GM12878 (cell line): ENCODE measurements at places on chromosomes 1 and 21. TPM values are rescaled to one million over a fixed set of nuclear protein-coding genes. Genes with fewer than 3 reads are reported as not detected.
A peak's percentile ranks its signal among the peaks of the same experiment; 100 is the strongest.

- peak; percentile 83 for DNase-seq
Measured at GRCh38 chr21:42460391-42461184, 35.4 kb downstream of the RSPH1 start.

DNA sequence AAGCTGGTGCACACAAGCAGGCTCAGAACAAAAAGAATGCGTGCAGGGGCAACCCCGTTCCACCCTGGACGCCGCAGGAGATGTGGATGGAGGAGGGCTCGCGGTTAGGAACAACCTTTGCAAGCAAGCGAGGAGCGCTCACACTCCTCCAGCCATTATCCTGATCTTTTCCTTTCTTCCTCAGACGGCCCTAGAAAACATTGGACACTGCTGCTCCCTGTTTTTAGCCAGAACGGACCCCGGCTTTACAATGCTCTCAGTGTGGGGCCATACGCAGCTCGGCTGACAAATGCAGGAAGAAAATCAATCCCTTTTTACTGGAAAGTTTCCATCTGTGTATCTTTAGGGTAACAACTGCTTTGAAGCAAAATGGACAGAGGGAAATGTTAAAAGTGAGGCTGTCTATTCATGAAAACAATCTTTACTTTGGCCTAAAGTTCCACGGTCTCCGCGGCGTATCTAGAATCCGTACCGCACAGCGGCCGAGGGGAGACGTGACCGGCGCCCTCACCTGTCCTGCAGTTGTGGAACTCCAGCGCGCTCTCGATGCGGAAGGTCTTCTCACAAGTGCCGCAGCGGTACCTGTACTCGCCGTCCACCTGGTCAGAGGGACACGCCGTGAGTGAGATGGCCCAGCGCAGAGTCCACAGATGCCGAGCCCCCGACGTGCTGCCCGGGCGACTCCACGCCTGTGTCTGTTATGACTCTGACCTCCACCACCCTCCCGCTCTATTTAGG, 44.0 kb downstream of the PRDM15 start:
- no peak for DNase-seq

- DNase-seq, result no peak
Measured at GRCh38 chr1:195960580-195960979, 647.7 kb downstream of the KCNT2 start.

GRCh38 chr1:224617410-224618355, 1.6 kb downstream of the CNIH3 start:
- DNase-seq, result no peak

DNA sequence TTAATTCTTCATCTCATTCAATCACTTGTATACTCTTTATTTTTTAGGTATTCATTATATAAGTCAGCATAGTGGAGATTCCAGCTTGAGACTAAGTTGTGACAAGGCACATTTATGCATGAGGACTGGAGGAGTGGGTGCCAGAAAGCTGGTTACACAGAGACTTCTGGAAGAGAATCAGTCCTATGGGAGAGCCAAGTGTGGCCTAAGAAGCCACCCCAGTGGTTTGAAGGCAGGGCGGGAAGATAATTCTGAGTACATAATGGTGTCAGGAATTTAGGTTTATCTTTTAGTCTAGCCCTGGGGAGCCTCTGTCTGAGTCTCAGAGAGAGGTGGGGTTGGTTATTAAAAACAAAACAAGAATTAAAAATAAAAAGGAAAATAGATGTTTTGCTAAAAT, 83.0 kb downstream of the SPAG17 start:
- no peak for DNase-seq

- no peak for DNase-seq
Measured at GRCh38 chr1:198711837-198712236, 73.0 kb downstream of the PTPRC start.

Gene ITLN2
- not detected in 2 replicates for total RNA-seq

Gene BRDT
- total RNA-seq, result not detected in 2 replicates

Gene C8B
- total RNA-seq, result not detected in 2 replicates

Gene SH2D1B
- total RNA-seq, result not detected in 2 replicates

Gene PGD
- total RNA-seq, result 199 and 201 TPM in 2 replicates
